Activated CD4-positive, alpha-beta T cell treated with anti-CD3 and anti-CD28 coated beads, Interleukin-2, amount 50 U/mL, for 48 hours (primary cell): ENCODE measurements at places on chromosomes 11 and 22.

DNA sequence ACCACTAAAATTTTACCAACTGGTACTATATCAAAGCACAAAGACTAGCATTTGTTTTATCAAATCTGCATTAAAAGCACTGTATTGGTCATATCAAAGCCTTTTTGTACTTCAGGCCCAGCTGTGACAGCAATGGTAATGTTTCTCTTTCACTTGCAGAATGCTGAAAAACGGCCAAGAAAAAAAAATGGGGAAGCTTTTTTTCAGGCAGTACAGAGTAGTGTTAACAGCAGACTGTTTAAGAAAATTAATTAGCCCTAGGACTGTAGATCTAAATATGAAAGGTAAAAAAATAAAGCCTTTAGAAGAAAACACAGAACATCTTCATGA lies 33.3 kb downstream of the DENND5A start:
- no peak for DNase-seq

- DNase-seq = no peak
These were observed 634.3 kb downstream of the OPCML start for GRCh38 chr11:132898021-132898420.

- no peak for DNase-seq
These were observed 4.3 kb upstream of the PLXNB2 start for GRCh38 chr22:50311606-50312351.

GRCh38 chr11:110830747-110831146 lies 118.5 kb upstream of the ARHGAP20 start:
- DNase-seq = no peak

GRCh38 chr11:88012456-88012855 lies 162.8 kb downstream of the RAB38 start:
- no peak for DNase-seq

DNA sequence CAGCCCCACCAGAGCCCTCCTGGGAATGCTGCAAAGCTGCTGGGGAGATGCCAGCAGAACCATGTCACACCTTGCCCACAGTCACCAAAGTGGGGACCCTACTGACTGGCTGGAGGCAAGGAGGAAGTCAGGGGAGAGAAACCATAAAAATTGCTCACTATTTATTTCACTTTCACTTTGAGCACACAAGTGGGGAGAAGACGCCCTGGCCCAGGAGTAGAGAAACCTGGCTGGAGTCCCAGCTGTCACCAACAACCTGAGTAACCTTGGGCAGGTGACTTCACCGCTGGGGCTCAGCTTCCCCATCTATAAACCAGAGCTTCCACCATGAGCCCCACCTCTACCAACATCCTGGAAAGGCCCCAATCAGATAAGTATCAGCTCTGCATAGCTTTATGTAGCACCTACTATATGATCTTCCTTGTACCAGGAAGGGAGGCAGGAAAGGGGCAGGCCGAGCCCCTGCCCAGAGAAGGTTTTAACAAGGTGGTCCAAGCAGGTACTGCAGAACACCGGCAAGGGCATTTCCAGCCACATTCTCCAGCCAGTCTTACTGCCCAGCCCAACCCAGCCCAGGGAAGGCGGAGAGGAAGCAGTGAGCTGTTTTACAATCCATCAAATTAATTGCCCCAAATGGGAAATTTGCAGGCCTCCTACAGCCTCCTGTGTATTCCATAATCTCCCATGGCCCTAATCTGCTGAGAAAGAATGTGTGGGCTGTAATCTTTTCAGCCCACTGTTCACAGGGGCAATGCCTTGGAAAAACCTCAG lies 27.6 kb downstream of the PLEKHA7 start:
- peak; percentile 37 for DNase-seq

DNA sequence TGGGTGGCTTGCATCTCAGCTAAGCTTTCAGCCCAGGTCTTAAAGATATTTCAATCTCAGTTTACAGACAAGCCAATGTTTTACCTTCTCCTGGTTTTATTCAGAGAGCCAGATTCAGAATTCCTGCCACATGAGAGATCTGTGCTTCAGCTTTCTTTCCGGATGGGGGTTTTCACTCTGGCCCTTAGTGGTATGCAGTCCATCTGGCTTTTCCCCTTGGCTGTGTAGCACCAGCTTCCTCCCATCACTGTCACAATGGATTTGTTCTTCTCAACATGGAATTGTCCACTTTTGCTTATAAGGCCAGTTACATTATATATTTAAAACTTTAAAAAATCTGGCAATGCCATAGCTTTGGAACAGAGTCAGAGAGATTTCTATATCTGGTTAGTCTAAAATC lies 303.9 kb downstream of the ETS1 start:
- DNase-seq = no peak

- no peak for DNase-seq
These were observed 344.4 kb upstream of the CADM1 start for GRCh38 chr11:115848611-115849010.

- DNase-seq = no peak
These were observed 34.7 kb upstream of the NRIP3 start for GRCh38 chr11:9038541-9038940.

DNA sequence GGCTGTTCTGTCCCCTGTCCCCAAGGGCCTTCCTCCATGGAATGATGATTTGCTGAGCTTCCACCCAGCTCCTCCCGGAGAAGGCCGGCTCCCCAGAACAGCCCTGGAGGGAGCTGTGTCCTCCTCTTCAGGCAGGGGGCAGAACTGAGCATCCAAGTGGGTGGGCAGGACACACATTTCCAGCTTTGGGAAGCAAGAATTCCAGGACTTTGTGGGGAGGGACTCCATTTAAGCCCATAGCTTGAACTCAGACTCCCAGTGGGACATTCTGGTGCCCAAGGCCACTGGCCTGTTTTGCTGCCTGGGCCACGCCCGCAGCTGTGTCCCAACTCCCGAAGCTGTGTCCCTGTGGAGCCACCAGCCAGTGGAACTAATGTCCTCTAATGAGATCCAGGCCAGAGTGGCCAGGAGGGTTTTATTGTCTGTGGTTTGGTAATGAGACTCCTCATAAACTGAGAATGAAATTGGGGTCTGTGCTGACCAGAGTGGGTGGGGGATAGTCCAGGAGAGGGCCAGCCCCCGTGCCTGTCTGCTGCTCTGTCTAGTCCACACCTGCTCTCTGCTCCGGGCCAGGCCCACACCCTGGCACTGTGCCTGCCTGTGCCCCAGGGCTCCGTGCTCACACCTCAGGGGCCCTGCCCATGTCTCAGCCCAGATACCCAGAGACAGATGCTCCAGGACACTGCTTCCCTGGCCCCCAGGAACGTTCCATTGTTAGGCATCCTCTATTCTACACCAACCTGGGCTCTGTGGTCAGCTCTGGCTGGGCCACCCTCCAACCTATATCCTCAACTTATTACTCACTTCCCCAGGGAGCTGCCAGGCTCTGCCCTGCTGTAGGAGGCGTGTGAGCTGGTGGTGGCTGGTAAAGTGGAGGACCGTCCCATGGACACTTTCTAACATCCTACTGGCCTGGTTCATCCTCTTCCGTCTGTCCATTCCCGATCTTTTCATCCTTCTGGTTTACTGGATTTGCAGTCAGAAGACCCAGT lies 7.6 kb downstream of the NECTIN1 start:
- DNase-seq = no peak

- DNase-seq = no peak
These were observed 2.3 kb upstream of the CCDC88B start for GRCh38 chr11:64337538-64338249.

- DNase-seq = no peak
These were observed 34.8 kb upstream of the TMEM135 start for GRCh38 chr11:87002918-87003317.

- no peak for DNase-seq
These were observed 75.7 kb downstream of the SEZ6L start for GRCh38 chr22:26245001-26245400.

- DNase-seq = no peak
These were observed 22.8 kb downstream of the PIM3 start for GRCh38 chr22:49983148-49984042.

GRCh38 chr11:22192289-22192641 lies 620 bp upstream of the ANO5 start:
- DNase-seq = no peak

- DNase-seq = no peak
These were observed 32.1 kb upstream of the DRD2 start for GRCh38 chr11:113507341-113507740.

- no peak for DNase-seq
These were observed 17.1 kb downstream of the APOBEC3H start for GRCh38 chr22:39114112-39114511.

GRCh38 chr22:37068859-37069258 lies 17.3 kb downstream of the KCTD17 start:
- DNase-seq = no peak

- DNase-seq = peak; percentile 95
These were observed at the start of gene CHORDC1 for GRCh38 chr11:90222459-90223247. CHORDC1 (minus strand) TSS chr11:90223049; CDS start chr11:90222954, 95 bp downstream.

DNA sequence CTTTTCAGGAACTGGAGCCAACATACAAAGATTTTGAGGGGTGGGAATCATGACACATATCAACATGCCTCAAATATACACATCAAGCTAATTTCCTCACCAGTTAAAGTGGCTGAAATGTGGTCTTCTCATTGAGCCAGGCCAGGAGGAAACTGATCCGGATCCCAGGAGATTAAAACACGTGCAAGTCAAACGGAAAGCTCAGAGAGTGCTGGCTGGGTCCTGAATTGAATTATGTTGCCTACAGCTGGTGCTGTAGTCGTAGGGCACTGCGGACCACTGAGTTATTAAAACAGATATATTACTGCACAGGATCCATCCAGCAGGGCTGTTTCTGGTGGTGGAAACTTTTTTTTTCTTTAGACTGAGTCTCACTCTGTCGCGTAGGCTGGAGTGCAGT lies 14.1 kb upstream of the WNT7B start:
- DNase-seq = no peak

DNA sequence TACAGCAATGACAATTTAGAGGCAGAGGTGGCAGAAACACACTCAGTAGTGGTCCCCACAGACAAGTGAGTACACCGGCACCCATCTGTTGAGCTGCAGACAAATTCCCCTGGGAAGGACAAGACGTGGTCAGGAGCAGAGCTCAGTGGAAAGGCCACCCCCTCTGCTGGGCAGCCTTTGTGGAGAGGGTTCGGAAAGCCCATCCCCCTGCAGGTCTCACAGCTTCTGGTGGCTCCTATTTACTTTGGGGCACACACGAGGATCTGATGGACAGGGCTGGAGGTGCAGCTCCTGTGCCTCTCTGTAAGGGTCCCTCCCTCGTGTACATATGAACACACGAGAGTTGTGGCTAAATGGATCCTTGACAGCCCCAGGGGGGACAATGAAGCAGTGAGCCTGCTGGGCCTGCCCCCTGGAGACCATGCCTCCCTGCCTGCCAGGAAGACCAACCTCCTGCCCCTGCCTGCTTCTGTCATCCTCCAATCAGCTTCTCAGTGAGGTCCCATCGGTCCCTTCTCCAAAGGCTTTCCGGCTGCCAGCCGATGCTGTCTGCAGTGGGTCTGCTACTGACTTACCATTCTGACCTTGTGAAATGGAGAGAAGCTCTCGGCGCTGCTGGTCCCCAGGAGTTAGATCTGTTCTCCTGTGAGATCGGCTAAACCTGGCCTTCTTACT lies 161.5 kb downstream of the CACNA1I start:
- no peak for DNase-seq

DNA sequence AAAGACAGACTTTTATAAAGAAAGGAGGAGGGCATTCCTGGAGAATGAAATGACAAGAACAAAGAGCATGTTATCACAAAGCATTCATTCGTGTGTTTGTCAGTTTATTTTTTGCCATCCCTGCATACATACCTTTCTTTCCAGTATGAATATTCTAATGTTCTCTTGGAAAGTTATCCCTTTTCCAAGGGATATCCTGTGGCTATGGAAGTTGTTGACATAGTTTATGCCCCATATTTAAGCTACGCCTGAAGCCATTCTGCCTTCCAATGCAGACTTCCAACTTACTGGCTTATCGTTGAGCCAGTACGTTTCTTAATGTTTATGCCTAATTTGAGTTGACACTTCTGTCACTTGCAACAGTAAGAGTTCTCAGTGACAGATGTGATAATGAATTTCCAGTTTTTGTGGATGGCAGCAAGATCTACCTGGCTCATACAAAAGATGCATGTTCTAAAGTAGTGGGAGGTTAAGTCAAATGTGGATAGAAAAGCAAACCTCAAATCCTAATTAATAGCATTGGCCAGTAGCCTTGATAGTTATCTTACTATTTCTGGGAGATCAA lies 133.3 kb upstream of the ANO3 start:
- no peak for DNase-seq

GRCh38 chr11:108669711-108670110 lies 4.8 kb downstream of the DDX10 start:
- no peak for DNase-seq

GRCh38 chr11:92596596-92597317 lies 372.1 kb downstream of the FAT3 start:
- DNase-seq = no peak

DNA sequence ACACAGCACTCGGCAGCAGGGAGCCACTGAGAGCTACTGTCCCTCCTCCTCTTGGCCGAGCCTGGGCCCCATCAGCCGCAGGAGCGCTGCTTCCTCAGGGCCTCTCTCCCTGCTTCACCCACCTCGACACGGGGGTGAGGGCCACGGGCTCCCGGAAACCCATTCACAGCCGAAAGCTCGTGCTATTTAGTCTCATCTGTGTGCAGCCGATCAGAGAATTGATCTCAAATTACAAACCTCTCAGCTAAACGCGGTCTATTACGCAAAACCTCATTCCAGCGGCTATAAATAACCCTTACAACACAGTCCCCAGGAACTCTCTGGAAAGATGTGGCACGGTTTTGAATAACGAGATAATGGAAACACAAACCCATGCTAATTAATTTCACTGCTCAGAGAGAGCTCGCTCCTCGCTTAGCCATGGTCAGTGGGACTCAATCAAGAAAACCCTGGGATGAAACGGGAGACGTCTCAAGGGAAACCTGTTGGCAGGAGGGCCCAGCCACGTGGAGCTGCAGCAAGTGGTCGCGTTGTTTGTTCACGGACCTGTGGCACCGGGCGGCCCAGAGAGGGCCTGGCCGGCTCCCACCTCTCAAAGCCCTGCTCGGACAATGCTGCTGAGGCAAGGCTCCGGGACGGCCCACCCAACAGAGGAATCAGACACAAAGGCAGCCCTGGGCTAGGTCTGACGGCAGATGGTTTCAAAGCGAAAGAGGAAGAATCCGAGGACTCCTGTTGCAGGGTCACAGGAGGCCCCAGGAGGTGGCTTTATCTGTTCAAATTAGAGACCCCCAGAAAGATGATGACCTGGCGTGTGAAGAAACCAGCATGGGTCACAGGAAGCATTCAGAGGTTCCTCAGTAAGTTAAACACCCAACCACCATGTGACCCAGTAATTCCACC lies 210.5 kb downstream of the CTTN start:
- no peak for DNase-seq

- no peak for DNase-seq
These were observed 56.3 kb downstream of the VSIG10L2 start for GRCh38 chr11:126002181-126002580.

- DNase-seq = no peak
These were observed 1462.3 kb downstream of the BRD1 start for GRCh38 chr22:48365386-48365785.

- no peak for DNase-seq
These were observed 153.9 kb upstream of the LRRC4C start for GRCh38 chr11:41613326-41613725.

GRCh38 chr11:36264011-36264972 lies 24.9 kb downstream of the COMMD9 start:
- DNase-seq = no peak

DNA sequence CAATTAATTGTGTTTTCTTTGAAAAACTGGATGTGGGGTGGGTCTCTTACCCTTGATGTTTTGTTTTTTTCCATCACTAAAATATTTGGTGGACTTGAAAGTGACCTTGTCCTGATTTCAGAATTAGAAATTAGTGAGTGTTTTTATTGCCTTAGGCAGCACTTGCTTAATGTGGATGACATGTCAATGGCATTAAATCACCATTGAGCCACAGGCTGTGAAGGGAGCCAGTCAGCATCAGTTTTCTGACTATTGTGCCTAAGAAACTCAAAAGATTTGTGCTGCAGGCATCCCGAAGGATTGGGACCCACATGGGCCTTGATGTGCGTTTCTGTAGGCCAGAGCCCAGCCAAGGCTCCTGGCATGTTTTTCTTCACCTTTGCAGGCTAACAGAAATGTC lies 53.8 kb downstream of the SWAP70 start:
- no peak for DNase-seq
